AG09319 (cell line): ENCODE measurements at places on chromosomes 3 and 15.

DNA sequence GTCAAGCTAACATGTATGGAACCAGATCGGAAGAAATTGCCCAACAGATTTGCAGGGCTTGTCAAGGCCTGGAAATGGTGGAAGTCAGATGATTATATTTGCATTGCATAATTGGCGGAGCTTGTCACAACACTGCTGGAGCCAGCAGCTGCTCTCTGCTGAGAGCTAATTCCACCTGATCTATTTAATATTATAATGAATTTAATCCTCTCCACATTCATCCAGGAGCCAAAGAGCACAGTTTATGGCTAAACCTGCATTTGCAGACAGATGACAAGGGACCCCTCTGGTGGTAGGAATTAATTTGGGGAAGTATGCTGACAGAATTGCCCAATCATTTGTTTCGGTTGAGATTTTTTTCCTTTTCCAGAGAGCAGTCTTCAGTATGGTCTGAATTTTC, 730.2 kb downstream of the TUSC7 start:
- no peak for DNase-seq

- no peak for DNase-seq
Measured at GRCh38 chr15:39195961-39196486, 384.9 kb upstream of the THBS1 start.

GRCh38 chr3:40828741-40829415, 304.1 kb downstream of the ZNF621 start:
- DNase-seq, result no peak

DNA sequence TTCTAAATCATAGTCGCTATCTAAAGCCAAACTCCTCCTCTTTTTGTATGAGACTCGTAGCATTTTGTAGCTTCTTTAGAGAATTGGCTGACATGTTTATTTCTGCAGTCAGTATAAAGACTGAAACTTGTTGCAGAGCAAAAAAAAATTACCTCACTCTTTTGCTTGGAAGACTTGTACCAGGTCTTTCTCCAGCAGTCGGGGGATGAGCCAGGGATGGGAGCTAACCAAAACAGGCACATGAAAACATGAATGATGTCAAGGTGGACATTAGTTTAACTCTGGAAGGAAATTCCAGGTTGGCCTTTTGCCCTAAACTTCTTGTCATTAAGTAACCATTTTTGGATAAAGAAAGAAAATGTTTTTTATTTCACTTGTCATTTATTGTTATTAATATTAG, 47.0 kb upstream of the SCAANT1 start:
- DNase-seq, result no peak

- no peak for DNase-seq
Measured at GRCh38 chr3:4994144-4994730, 15.0 kb downstream of the BHLHE40 start.

GRCh38 chr3:182730675-182731042, 62.6 kb upstream of the ATP11B start:
- DNase-seq, result no peak

DNA sequence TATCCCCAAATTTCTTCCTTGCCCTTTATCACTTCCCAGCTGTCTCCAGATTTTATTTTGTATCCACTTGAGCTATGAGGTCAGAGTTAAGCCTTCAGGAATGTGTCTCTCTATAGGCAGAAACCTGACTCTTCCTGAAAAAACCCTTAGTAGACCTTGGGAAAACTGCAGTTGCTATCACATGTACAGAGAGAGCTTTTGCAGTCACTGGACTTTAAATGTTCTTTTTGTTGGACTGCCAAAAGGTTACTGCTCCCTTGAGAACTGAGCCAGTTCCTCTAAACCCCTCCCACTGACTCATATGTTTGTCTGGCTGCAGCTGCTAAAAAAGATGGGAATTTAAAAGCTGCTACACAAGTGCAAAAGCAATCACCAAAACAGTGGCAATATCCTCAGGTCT, 169.1 kb upstream of the CCDC54 start:
- peak; percentile 84 for DNase-seq

- DNase-seq, result no peak
Measured at GRCh38 chr3:47580481-47580880, 1.8 kb upstream of the CSPG5 start.

DNA sequence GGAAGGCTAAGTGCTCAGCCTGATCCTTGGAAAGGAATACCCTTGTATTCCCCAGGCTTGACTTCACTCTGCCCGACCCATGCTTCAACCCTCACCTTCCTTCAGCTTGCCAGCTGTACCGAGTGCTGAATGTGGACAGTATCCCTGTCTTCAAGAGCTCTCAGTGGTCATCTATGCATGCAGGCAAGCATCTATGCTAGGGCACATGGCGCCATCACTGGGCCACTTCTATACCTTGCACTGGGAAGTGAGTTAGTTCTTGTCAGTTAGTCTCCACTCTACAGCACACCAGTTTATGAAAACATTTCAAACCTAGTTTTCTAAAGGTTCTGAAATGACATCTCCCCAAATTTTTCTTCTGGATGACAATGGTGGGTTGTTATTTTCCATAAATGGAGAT, 82.0 kb upstream of the MYRIP start:
- DNase-seq, result no peak

DNA sequence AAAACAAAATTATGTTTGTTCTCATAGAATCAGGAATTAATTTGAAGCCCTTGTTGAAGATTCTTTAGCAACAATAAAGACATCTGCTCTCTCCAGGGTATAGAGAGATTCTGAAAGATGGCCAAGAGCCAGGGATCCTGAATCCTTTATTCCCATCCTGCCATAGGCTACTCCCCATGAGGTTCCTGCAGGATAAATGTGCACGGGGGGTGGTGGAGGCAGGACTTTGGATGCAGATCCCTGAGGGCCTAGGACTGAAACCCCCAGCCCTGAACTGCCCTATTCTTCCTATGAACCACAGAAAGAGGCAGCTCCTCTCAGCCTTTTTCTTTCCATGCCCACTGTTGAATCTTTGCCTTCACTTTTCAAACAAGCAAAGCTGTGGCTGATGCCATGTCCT, 17.1 kb downstream of the TMEM108 start:
- DNase-seq, result no peak

DNA sequence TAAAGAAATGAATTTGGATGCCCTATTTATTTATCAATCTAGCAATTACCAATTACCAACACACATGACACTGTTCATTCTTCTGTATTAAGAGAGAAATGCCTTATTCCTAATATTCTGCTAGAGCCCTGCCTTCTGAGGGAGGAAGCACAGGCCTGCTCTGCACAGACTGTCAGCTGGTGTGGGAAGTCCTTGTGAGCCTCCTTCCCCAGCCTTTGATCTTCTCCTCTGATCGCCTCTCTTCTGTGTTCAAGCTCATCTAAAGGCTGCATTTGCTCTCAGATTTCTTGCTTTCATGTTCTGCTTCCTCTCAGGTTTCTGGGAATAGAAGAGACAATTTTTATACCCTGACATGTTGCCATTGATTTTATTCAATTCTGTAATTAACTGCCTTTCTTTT, 290.6 kb upstream of the UMPS start:
- DNase-seq, result no peak

DNA sequence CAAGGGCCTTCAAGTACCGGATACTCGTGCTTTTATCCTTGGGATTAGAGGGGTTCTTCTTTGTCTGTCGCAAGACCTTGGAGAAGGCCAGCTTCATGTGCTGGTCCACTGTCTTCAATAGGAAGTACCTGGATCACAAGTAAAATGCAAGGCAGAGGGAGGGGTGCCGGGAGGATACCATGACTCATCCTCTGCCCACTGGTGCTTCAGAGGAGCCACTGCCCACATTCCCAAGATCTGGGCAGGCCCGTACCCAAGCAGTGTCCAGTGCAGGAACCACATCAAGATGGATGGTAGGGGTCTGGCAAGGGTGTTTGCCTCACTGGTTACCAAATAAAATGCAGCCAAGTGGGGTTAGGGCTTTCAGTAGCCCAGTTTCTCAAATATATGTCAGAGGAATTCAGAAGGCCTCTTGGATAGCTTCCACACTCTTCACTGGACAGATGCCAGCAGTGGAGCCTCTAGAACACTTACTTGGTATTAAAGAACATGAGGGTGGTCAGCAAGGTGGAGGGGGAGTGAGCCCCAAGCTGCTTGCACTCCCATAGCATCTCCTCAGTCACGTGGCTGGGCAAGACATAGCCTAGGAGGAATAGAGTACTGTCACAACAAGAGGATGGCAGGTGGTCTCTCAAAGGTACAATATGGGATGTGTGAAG, 3.6 kb upstream of the IMPDH2 start:
- DNase-seq, result no peak

DNA sequence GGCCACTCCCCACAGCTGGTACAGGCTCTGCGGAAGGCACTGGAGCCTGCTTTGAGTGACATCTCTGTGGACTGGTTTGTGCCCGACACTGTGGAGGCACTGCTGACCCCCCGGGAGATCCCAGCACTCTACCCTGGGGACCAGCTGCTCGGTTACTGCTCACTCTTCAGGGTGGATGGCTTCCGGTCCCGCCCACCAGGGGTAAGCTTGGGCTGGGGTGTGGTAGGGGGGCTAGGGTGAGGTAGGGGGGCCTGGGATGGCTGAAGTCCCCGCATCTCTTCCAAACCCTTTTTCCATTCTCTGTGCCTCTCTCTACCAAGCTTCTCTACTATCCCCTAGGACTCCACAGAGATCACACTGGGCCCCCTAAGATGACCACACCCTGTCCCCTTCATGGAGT, 7.8 kb downstream of the VWA5B2 start:
- no peak for DNase-seq

DNA sequence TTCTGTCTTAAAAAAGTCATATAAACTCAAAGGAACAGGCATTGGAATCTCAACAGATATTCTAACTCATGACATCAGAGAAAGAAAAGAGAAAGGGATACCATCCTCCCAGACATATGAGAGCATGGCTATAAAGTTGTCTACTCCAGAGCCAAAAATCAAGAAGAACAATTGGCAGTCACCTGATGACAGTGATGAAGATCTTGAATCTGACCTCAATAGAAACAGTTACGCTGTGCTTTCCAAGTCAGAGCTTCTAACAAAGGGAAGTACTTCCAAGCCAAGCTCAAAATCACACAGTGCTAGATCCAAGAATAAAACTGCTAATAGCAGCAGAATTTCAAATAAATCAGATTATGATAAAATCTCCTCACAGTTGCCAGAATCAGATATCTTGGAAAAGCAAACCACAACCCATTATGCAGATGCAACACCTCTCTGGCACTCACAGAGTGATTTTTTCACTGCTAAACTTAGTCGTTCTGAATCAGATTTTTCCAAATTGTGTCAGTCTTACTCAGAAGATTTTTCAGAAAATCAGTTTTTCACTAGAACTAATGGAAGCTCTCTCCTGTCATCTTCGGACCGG, 35.9 kb downstream of the UNC13C start:
- DNase-seq, result no peak

DNA sequence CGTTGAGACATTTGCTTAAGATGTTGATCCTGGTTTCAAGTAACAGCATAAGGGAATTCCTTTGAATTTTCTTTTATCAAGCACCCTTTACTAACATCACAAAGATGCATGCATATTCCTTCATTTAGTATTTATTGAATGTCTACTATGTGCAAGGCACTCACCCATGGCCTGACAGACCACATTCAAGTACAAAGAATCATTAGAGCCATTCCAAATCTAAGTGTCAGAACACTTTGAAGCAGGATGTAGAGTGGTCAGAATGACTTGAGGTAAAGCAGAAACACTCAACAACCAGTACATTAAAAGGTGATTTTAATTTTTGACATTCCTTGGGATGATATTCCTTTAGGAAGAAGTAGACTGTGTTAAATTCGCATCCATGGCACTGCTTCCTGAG, 6.0 kb upstream of the WDR5B start:
- no peak for DNase-seq
